ENCODE measurements at places on chromosomes 13 and 19.

DNA sequence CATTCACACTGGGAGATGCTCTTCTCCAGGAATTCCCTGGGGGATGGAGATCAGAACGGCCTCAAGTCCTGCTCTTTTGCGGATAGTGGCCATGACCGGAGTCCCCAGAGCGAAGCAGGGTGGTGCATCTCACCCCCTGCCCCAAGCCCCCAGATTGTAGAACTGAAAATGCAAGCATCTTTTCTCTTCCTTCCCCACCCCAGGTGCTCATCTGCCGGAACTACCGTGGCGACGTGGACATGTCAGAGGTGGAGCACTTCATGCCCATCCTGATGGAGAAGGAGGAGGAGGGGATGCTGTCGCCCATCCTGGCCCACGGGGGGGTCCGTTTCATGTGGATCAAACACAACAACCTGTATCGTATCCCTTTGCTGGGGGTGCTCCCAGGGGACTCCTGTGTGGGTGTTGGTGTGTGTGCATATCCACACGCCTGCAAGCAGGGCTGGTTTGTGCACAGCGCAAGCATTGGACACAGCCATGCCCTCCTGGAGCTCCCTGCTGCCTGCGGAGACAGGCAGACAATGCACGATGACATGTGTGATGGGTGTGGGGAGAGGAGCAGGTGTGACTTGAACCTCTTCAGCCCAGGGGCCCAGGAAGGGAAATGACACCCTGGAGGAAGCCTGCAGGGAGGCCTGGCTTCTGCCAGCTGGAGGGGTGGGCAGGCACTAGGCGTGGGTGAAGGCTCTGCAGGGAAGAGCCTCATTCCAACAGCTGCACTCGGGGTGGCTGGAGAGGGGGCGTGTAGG is 5.7 kb downstream of the AP1M1 start:
- DNase-seq = no peak

DNA sequence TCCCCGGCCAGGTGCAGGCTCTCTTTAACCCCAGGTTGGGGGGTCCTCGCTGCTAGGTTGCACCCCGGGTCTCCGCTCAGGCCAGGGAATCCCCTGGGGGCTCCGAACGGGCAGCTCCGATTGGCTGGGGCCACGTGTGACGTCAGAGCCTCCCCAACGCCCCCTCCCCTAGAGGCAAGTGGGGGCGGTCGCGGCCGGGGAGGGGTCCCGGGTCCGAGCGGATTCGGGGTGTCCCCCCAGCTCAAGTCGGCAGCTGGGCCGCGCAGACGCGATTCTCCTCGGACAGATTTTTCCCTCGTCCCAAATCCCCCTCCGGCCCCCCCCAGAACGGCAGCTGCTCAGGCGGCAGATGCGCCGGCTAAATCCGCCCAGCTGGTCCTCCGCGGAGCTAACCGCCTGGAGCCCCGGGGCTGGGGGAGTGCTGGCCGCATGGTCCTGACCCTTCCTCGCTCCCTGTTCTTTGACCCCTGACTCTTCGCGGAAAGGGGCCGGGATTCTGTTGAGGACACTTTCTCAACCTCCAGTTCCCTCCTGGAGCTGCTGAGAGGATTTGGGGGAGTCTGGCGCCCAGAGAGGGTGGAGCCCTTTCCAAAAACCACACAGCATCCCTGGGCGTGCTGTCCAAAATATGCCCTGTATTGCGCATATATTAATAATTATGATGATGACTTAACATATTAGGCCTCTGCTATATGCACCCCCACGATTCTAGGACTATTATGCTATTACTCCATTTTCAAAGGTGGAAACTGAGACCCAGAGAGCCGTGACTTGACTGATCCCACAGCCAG is 25.4 kb upstream of the SEMA6B start:
- DNase-seq = no peak

GRCh38 chr13:33349288-33349985 is 63.9 kb upstream of the STARD13 start:
- no peak for DNase-seq

DNA sequence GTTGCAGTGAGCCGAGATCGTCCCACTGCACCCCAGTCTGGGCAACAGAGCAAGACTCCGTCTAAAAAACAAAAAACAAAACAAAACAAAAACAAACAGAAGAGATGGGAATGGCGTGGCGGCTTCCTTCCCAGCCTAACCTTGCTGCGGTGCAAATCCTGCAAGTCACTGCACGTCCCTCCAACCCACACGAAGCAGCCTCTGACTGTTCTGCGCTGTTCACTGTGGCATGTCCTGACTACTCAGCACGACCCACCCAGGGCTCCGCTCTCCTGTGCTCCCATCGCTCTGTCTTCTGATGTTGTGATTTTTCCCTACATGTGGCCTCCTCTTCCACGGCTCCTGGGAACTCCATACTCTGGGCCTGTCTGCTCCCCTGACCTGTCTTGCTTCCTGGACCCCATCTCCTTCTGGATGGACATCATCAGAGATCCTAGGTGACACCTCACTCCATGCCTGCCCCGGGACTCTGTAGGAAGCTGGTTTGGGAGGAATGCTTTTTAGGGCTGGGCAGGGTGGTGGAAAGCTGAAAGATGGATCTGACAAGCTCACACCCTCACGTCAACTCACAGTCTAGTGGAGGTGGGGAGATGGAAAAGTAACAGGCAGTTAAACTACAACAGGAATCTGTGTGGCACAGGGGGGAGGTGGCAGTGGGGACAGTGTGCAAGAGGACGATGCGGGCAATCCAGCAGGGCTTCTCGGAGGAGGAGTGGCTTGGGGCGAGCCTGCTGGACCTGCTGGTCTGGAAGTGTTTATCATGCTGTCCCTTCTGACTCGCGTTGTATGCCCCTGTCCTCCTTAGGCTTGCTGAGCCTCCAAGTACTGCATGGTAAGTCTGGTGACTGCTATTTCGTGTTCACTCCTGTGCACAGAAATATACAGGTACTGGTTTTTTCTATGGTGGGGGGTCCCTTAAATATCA is 18.8 kb downstream of the ZSCAN5A start:
- DNase-seq = no peak

DNA sequence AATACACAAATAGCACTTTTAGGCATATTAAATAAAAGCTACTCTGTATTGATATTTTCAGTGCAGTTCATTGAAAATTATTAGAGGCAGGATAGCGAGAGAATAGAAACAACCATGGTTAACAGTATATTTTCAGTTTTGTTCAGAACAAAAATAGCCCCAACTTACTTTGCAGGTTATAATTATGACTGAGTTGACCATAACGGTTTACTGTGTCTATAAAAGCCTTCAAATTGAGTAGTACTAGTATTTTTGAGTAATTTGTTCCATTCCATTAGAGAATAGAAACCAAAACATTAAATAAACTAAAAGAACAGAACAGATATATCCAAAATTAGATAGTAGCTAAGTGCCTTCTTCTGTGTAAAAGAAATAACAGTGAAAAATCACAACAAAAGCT is 1108.4 kb upstream of the PCDH20 start:
- DNase-seq = no peak

All from thymus (tissue), 14 donors.